ENCODE measurements at places on chromosomes 11 and 22.
A peak's percentile ranks its signal among the peaks of the same experiment; 100 is the strongest.

- no peak for DNase-seq
These were observed 10.4 kb downstream of the CCKBR start for GRCh38 chr11:6269994-6270393.

GRCh38 chr11:40328890-40329614 is 1130.4 kb downstream of the LRRC4C start:
- DNase-seq: peak; percentile 2

DNA sequence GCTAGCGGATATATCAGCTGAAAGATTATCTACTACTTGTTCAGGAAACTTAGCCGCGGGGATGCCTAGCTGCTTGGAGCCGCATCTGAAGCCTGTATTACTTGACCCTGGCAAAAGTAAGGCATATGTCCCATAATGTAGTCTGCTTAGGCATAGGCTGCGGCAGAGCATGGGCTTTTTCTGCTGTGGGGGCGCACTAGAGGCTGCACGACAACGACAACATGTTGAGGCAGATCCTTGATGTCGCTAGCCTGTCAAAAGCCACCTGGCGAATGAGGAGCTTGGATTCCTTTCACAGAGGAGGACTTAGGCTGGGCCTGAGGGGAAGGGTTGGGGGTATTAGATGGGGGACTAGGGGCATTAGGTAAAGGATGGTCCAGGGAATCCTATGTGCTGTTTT is 1.1 kb upstream of the OR52N2 start:
- DNase-seq: no peak

- DNase-seq: no peak
These were observed 48.6 kb downstream of the GAB4 start for GRCh38 chr22:16959345-16959930.

- DNase-seq: no peak
These were observed 15.8 kb upstream of the OMP start for GRCh38 chr11:77086521-77087472.

All from SHP77 treated with DMSO at 0.1 percent for 48 hours (cell line).